ENCODE measurements at places on chromosomes 1 and 21.

DNA sequence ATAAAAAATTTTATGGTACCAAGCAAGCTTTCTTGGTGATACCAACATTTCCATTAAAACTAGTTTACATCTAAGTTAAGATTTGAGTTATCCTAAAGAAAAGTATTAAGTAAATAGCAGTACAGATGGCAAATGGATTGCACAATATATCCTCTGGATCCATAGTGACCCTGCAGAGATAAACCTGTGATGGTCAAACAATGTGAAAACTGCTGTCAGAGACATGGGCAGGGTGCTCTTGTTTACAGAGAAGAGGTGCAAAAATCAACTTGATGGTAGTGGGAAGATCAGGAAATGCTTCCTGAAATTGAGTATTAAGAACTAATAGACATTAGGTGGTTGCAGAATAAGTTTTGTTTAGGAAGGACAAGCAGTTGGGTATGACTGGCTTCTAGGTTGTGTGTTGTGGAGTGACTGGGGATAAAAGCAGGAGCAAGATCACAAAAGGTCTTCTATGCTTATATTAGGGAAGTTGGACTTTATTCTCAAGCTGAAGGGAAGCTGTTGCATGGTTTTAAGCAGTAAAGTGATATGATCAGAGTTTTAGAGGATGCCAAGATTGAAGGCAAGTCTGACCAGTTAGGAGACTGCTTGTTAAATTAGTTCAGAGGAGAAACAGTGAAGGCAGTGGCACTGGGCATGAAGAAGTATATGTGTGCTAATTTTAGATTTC is 9.9 kb downstream of the TTC3 start:
- no peak for DNase-seq

DNA sequence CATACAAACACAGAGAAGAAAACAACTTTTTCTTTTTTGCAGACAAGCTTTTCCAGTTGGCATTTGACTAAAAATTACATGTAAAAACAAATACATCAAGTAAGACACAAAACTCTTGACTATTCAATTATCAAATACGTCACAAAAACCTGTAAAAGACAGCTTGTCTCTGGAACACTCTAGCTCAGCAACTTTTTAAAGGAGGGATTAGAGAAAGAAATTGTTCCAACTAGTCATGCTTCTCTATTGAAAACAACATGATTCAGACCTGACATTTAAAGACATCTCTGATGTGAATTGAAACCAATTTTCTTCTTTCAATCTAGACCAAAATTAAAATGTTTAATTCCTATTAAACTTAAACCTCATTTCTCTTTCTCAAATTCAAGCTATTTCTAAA is 30.3 kb downstream of the SMYD3 start:
- no peak for DNase-seq

DNA sequence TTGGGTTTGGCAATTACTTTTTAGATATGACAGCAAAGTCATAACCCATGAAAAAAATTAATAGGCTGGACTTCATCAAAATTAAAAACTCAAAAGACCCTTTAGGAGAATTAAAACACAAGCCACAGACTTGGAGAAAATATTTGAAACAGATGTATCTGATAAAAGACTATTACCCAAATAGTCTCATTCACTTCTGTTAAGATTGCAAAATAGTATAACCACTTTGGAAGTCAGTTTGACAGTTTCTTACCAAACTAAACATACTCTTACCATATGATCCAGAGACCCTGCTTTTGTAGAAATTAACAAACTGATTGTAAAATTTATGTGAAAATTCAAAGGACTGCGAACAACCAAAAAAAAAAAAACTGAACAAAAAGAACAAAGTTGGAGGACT is 32.5 kb upstream of the SLC44A3 start:
- DNase-seq = no peak

DNA sequence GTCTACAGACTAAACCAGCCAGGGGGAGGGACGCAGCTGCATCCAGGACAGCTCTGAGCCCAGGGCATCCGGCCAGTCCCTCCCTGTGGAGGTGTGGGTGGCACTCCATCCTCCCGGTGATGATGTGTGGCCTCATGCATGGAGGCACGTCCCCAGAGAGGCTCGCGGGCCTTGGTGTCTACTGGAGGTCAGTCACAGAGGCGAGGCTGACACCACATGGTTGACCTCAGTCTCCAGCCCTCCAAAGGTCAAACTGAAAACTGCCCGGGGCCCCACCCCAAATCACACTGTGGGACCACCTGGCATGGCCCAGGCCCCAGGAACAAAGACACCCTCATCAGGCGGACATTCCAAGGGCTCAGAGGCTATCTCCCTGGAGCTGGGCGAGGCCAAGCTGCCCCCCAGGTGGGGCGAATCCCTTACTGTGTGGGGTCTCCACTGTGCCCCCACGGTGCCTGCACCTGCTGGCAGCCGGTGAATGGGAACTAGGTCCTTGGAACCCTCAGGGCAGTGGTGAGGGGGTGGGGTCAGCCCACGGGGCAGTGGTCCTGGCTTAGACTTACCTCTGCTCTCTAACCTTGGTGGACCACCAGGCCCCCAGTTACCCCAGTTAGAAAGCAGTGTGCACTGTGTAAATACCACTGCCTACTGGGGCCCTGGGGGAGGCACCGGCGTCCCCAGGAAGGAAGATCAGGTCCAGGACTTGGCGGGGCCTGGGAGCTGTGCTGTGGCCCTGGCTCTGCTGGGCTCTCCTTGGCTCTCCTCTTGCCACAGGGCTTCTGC is 49.1 kb downstream of the TRPM2 start:
- DNase-seq = no peak

DNA sequence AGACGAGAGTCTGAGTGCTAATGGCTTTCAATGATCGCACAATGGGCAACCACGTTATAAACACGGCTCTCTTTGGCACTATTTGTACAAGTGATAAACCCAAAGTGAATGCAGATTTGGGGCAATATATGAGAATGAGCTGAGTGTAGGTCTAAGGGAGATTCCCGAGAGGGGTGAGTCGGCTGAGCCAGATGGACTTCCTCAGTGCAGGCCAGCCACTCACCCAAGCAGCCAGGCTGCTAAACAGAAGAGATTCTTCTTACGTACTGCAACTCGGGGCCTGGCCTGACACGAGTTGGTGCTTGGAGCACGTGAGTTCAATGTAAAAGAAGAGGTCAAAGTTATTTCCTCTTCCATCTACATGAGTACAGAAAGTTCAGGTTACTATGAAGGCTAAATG is 6.2 kb upstream of the MIXL1 start:
- no peak for DNase-seq
